ENCODE measurements at places on chromosomes 3 and 15.

GRCh38 chr3:109863701-109864100 is 526.4 kb upstream of the DPPA4 start:
- H3K27ac ChIP-seq: no peak overlapping the region
- no peak overlapping the region for H3K4me3 ChIP-seq
- H3K36me3 ChIP-seq: no peaks in the 10 kb centered on the region
- DNase-seq: no peak

DNA sequence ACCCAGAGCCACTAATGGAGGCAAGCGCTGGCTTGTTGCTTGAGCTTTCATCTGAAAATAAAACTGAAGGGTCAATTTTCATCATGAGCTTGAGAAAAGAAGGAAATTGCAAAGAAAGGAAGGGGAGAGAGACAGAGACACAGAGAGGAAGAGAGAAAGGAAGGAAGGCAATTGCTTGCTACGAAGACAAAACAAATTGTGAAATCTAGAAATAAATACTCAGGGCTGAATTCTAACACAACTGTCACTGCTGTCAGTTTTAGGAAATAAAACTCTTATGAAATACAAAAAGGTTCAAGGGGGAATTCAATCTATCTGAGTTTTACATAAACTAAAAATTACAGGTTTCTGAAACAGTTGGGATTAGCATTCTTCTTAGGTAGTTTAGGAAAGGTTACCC is 36.7 kb downstream of the FOXP1 start:
- no peaks in the 10 kb centered on the region for H3K4me1 ChIP-seq
- no peaks in the 10 kb centered on the region for H3K27me3 ChIP-seq
- no peaks in the 10 kb centered on the region for H3K36me3 ChIP-seq
- H3K27ac ChIP-seq: no peak overlapping the region

- peak overlapping the region; percentile 68 for H3K27ac ChIP-seq
- peaks cover 14% of the 10 kb centered on the region for H3K4me1 ChIP-seq
- DNase-seq: no peak
- peak overlapping the region; percentile 58 for H3K4me3 ChIP-seq
- H3K36me3 ChIP-seq: peaks cover 2% of the 10 kb centered on the region
- H3K27me3 ChIP-seq: no peaks in the 10 kb centered on the region
These were observed 87.4 kb downstream of the NFKBIZ start for GRCh38 chr3:101936419-101937356.

DNA sequence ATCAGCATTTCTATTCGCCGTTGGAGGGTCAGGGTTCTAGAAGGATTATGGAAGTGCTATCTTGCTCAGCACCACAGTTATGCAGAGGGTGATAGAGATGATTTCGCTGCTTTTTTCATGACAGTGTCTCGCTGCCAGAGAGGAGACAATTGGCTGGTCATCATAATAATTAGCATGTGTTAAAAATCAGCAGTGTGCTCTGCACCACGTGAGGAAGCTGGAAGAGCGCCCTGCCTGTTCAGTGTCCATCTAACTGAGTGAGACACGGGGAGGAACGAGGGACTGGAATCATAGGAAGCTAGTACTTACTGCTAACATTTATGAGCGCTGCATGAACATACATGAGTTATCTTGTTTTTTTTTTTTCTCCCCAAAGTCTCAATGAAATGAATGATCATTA is 116.2 kb upstream of the PLAAT1 start:
- no peaks in the 10 kb centered on the region for H3K4me1 ChIP-seq
- H3K36me3 ChIP-seq: no peaks in the 10 kb centered on the region

- H3K27me3 ChIP-seq: no peaks in the 10 kb centered on the region
- peaks cover 25% of the 10 kb centered on the region for H3K4me1 ChIP-seq
- DNase-seq: no peak
These were observed 3.2 kb upstream of the PLXND1 start for GRCh38 chr3:129609591-129610182.

GRCh38 chr3:58861551-58861950 is 188.3 kb downstream of the CFAP20DC start:
- no peak overlapping the region for H3K27ac ChIP-seq
- no peaks in the 10 kb centered on the region for H3K4me1 ChIP-seq
- no peaks in the 10 kb centered on the region for H3K36me3 ChIP-seq
- no peak for DNase-seq
- no peak overlapping the region for H3K4me3 ChIP-seq

DNA sequence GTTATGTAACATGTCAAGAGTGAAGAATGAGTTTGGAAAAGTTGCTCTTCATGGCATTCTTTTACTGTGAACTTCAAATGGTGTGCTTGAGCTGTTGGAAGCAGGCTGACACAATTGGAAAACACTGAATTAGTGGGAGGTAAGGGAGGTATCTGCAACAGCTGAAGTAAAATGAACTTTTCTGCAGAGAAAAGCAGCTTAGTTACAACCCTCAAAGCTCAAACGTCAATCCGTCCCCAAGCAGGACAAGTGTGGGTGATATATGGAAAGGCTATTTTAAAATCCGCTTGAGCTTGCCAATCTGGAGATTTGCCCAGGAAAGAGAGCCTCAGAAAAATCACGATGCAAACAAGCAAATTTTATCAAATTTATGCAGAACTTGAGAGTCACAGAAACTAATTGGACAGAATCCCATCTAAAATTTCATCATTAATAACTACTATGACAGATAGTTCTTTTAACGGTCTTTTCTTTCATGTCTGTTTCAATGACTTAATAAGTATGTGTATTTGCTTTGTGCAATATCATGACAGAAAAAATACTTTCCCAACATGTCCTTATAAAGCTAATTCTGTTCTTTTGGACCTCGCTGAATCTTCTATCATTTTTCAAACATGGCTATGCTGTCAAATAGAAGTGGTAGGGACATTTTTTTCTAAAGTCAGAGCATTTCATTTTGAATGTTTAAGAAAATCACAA is 266.6 kb upstream of the SLITRK3 start:
- H3K36me3 ChIP-seq: no peaks in the 10 kb centered on the region
- no peak overlapping the region for H3K4me3 ChIP-seq

DNA sequence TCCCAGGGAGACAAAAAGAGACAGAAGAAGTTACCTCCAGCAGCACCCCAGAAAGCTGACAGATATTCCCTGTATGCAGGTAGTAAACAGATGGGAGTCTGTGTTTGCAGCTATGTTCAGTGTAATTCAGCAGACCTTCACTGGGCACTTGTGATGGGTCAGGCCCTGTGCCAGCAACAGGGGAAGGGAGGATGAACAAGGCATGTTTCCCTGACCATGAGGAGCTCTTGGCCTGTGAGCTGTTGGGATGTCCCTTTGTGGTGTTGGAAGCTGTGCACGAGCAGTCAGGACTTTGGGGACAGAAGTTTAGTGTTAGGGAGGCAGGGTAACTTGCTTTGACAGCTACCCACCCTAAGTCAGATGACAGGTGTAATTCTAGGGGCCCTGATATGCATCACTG is 106.0 kb upstream of the TRIM42 start:
- H3K27me3 ChIP-seq: no peaks in the 10 kb centered on the region
- no peaks in the 10 kb centered on the region for H3K36me3 ChIP-seq
- H3K4me3 ChIP-seq: no peak overlapping the region
- no peak overlapping the region for H3K27ac ChIP-seq
- DNase-seq: no peak
- no peaks in the 10 kb centered on the region for H3K4me1 ChIP-seq

DNA sequence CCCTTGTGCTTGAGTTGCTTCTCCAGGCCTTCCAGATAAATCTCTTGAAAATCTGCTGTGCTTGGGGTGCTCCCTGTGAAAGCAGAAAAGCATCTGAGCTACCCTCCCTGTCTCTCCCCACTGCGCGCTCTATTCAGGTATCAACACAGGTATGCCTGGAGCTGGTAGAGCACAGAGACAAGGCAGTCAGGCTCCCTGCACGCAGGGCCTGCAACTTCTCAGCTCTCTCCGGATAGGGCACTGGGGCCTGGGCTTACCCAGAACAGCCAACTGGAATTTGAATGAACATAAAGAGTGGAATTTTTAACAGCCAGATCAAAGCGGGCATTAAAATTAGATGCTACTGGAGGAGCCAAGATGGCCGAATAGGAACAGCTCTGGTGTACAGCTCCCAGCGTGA is 183.6 kb downstream of the XXYLT1 start:
- no peak for DNase-seq
- H3K36me3 ChIP-seq: peaks cover 2% of the 10 kb centered on the region
- peak overlapping the region; percentile 84 for H3K4me3 ChIP-seq
- peaks cover 14% of the 10 kb centered on the region for H3K4me1 ChIP-seq

GRCh38 chr3:61813636-61814035 is 252.3 kb downstream of the PTPRG start:
- no peak for DNase-seq
- H3K36me3 ChIP-seq: no peaks in the 10 kb centered on the region
- H3K4me3 ChIP-seq: no peak overlapping the region
- no peaks in the 10 kb centered on the region for H3K27me3 ChIP-seq
- H3K27ac ChIP-seq: no peak overlapping the region

All from central memory CD8-positive, alpha-beta T cell (primary cell).